Activated CD8-positive, alpha-beta memory T cell treated with anti-CD3 and anti-CD28 coated beads for 1 hour (primary cell): ENCODE measurements at places on chromosomes 1 and 21.
A peak's percentile ranks its signal among the peaks of the same experiment; 100 is the strongest.

DNA sequence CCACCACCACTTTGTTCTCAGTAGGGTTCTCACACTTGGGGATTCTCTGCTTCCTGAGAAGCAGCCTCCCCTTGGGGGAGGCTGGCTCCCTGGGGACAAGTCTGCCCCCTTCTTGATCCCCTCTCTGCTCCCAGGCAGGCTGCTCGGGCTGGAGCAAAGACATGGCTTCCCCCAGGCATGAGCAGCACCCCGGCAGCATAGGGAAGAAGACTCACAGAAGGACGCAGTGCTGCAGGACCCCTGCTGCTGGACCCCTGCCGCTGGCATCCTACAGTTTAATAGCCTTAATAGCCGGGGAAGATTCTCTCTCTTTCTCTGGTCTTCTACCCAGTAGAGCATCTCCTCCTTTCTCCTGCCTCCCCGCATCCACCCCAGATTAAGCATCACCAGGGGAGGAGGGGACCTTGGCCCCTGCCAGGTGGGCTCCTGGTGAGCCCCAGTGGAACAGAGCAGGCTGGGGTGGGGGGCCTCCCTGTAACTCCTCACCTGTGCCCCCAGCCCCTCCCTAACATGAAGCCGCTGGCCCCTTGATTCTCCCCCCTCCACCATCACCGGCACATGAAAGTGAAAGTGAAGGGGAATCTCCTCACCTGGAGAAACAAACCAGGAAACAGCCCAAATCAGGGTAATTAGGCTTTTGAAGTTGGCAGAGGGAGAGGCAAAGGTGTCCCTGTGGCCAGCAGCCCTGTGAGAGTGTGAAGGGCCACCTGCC, 2.5 kb downstream of the WNT3A start:
- no peak for DNase-seq

GRCh38 chr1:28965271-28965870, 51.0 kb downstream of the EPB41 start:
- DNase-seq, result no peak

DNA sequence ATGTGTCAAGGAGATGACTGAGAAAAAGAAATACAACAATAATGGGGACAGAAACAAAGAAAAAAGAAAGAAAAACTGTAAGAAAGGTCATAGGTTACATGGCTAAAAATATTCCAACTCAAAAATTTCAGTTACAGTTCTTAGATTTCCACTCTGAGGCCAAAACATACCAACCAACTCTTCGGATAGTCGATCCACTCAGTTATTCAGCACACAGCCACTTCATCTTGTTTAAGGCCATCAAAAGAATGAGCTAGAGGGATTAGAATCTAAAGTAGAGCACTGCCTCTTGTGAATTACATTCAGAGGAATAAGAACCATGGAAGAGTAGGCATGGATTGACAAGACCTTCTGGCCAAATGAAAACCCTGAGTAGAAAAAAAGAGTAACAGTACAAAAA, 277.0 kb downstream of the MRPL39 start:
- DNase-seq, result no peak

DNA sequence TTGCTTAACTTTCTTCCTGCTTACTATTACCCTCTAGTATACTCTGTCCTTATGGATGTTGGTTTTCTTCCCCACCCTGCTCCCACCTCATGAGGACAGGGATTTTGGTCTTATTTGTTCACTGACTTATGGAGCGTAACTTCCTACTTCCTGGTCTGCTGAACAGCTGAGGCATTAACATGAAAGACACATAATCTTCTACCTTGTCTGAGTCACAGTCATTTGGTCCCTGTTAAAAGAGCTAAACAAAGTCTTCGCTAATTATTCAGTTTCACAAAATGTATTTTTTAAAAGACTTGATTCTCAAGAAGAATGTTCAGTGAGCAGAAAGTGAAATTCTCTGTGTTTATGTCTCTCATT, 18.5 kb downstream of the RNASEL start:
- DNase-seq, result no peak

DNA sequence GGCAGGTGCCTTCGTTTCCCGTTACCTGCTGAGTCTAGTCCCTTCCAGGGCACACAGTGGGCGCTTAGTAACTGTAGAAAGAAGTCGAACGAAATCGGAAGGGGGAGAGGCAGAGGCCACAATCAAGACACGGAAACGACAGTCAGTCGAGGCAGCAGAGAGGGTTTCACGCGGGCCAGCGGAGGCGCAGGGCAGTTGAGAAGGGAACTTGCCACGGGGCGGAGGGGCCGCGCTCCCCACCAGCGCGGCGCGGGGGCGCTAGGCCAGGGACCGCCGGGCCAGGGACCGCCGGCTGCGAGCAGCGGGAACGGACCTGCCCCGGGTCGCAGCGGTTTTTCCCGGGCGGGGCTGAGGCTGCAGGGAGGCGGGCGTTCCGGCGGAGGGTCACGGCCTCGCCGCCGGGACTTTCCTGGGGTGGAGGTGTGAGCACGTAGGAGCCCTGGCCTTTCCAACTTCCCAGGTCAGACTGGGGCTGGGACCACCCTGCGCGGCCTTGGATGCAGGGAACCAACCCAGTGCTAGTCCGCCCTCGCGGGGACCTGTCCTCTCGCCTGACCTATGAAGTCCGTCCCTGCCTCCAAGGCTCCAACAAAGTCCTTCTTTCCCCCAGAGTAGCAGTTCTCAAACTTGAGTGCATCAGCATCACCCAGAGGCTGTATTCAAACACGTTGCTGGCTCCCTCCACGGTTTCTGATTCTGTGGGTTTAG, 150.1 kb upstream of the FGGY start:
- DNase-seq, result peak; percentile 23

GRCh38 chr1:112527266-112528010, 18.7 kb downstream of the WNT2B start:
- no peak for DNase-seq

DNA sequence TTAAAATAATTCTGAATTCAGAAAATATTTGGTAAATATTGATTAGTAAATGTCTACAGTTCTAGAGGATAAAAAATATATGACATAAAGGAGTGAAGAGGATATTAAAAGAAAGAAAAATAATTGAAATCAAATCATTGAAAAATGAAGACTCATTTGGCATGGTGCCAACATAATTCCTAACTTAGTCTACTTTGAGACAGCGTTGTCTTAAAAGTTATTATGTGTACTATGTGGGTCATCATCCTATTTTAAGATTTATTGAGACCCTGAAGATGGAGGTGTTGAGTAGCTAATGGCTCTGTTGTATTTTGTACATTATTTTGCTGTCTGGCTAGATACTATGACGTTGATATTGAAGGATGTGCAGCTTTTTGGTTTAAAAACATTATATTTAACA, 156.7 kb upstream of the PTGFR start:
- DNase-seq, result no peak

GRCh38 chr1:30757352-30758120, at the start of gene LAPTM5:
Gene LAPTM5 (minus strand): TSS chr1:30757774. CDS start chr1:30757745, 29 bp downstream.
- DNase-seq, result peak; percentile 45

DNA sequence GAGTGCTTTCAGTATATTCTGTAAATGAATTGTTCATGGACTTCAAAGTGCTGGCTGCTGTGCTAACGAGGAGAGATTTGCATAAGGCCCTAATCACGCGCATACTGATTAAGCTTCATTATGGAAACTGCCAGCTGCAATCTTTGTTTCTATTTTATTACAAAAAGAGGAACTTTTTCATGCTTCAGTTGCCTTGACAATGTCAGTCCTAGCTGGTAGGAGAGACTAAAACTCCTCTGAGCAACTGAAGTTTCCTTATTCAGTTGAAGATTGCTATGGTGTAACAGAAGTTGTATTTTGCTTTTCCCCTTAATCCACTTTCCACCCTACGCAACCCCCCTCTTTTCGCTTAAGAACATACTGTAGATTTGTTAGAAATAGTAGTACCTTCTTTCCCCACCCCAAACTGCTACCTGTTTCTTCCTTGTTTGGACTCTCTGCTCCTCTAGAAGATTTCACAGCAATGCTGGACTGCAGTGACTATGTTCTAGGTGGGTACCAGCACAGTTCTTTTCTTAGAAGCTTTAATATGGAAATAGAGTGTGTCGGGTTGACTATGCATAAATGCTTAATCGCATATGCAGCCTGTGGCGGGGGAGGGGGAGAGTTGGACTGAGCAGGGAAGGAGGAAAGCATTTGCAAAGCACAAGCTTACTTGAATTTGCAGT, 108.3 kb downstream of the POU2F1 start:
- DNase-seq, result no peak
